Astrocyte (in vitro differentiated cells and primary cell): ENCODE measurements at places on chromosomes 6 and 20. TPM values are rescaled to one million over a fixed set of nuclear protein-coding genes. Genes with fewer than 3 reads are reported as not detected.

DNA sequence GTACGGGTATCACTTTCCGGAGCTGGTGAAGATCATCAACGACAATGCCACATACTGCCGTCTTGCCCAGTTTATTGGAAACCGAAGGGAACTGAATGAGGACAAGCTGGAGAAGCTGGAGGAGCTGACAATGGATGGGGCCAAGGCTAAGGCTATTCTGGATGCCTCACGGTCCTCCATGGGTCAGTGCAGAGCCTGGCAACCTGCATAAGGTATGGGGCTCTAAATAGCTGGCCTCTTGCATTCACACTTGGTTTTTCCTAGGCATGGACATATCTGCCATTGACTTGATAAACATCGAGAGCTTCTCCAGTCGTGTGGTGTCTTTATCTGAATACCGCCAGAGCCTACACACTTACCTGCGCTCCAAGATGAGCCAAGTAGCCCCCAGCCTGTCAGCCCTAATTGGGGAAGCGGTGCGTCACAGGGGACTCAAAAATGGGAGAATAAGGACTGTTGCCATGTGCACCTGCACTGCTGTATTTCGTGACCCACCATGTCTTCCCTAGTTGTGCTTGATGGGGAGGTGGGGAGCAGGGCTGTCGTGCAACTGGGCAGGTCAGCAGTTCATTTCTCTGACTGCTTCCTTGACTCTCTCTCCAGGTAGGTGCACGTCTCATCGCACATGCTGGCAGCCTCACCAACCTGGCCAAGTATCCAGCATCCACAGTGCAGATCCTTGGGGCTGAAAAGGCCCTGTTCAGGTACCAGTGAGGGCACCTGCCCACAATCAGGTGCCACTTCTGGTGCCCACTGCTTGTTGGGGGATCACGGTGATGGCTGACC, 3.1 kb downstream of the NOP56 start:
- no peak overlapping the region for H3K4me3 ChIP-seq
- no peak overlapping the region for H3K27ac ChIP-seq
- DNase-seq = no peak
- no peaks in the 10 kb centered on the region for H3K27me3 ChIP-seq
- H3K4me1 ChIP-seq = peaks cover 18% of the 10 kb centered on the region
- H3K36me3 ChIP-seq = peaks cover 54% of the 10 kb centered on the region

- no peak overlapping the region for H3K27ac ChIP-seq
- no peaks in the 10 kb centered on the region for H3K4me1 ChIP-seq
- no peaks in the 10 kb centered on the region for H3K36me3 ChIP-seq
Measured at GRCh38 chr6:34324738-34325444, 67.6 kb downstream of the NUDT3 start.

Gene TCF21
- 0.52 and 0.94 TPM in 2 replicates for total RNA-seq

Gene PGC
- total RNA-seq = not detected in 2 replicates

- no peaks in the 10 kb centered on the region for H3K36me3 ChIP-seq
- no peaks in the 10 kb centered on the region for H3K27me3 ChIP-seq
- H3K4me1 ChIP-seq = peaks cover 29% of the 10 kb centered on the region
Measured at GRCh38 chr6:17013701-17014100, 88.1 kb upstream of the STMND1 start.

- no peaks in the 10 kb centered on the region for H3K27me3 ChIP-seq
- H3K27ac ChIP-seq = no peak overlapping the region
- H3K4me1 ChIP-seq = no peaks in the 10 kb centered on the region
- no peaks in the 10 kb centered on the region for H3K36me3 ChIP-seq
- H3K4me3 ChIP-seq = no peak overlapping the region
Measured at GRCh38 chr6:80976336-80976735, 776.1 kb downstream of the TENT5A start.

DNA sequence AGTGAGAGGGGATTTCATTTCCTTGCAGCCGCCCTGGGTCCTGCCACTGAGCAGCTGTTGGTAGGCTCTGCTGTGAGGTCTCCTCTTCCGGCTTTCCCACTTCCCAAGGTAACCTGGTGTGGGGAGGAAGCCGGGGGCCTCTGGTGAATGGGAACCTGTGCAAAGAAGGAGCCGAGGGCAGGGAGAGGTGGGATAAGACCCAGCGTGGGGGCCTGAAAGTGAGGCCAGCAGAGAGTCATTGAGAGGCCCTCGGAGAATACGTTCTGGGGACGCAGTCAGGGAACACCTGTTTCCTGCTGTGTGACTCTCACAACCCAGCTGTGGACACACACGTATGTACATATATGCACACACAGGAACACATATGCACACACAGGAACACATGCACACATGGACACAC, 100.7 kb downstream of the CDH26 start:
- no peak overlapping the region for H3K4me3 ChIP-seq
- no peak overlapping the region for H3K27ac ChIP-seq

DNA sequence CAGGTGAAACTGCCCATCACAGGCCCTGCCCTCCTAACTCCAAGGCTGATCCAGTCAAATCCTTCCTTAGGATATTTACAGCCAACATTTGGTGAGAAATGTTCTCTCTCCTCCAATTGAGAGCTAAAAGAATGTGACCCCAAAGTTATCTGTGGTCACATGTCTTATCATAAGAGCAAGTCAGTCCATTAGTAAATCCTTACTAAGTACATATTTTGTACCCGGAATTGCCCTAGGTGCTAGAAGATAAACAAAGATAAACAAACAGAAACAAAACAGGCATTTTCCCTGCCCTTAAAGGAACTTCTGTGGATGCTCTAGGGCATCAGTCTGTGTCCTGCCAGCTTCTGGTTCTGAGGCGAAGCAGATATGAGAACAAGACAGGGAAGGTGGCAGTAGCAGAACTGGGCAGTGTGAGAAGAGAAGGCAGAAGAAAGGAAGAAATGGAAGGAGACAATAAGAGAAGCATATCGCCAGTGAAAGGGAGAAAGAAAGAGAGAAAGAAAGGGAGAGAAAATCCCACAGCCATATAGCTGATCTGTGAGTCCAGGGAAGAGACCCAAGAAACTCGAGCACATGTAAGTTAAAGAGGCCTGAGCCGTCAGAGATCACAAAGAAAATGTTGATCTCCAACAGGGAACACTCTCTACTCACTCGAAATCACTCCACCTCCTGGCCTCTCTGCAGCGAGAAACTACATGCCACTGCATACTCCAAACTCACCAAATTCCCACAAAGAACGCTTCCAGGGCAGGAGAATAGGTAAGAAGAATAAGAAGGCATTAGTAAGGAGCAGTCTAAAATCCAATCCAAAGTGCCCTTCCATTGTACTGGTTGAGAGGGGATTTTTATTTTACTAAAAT, 41.7 kb downstream of the CDK5RAP1 start:
- no peaks in the 10 kb centered on the region for H3K4me1 ChIP-seq
- no peak overlapping the region for H3K27ac ChIP-seq
- H3K36me3 ChIP-seq = peaks cover 19% of the 10 kb centered on the region
- H3K27me3 ChIP-seq = no peaks in the 10 kb centered on the region
- no peak for DNase-seq
- no peak overlapping the region for H3K4me3 ChIP-seq

Gene PSMF1
- 133 and 139 TPM in 2 replicates for total RNA-seq

DNA sequence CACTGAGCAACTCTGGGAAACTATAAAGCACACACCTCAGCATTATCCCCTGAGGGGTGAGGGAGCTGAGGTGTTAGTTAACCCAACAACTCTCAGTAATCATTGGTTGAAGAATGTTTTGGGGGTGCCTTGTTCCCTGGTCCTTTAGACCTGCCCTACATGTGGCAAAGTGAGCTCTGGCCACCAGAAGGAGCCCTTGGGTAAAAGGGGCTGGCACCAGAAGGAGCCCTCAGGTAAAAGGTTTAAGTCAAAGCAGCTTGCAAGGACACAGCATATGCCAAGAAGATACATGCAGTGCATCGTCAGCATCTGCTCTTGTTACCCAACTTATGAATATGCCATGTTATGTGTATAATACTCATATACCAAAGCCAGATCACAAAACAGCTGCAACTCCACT, 1081.7 kb downstream of the KIF16B start:
- no peak overlapping the region for H3K4me3 ChIP-seq
- no peaks in the 10 kb centered on the region for H3K4me1 ChIP-seq
- H3K27ac ChIP-seq = no peak overlapping the region
- no peaks in the 10 kb centered on the region for H3K27me3 ChIP-seq
- DNase-seq = no peak

DNA sequence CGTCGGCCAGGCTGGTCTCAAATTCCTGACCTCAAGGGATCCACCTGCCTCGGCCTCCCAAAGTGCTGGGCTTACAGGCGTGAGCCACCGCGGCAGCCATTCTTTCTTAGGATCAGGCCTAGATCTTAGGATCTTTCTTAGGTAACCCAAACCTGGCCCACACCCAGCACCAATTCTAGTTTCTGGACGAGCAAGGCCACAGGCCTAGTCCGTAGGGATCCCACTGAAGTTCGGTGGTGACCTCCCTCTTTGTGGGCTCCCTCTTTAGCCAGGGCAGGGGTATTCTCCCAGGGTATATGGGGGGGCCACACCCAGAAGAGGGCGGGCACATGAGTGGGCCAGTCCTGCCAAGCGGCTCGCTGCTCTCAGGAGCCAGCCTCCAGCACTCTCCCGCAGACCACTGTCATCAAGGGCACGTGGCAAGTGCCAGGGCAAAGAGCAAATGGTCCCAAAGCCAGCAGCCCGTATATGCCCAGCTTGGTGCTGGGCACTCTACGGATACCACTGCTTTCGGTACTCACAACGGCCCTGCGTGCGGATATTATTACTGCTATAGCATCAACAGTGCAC, 6.5 kb downstream of the PXDC1 start:
- peaks cover 54% of the 10 kb centered on the region for H3K4me1 ChIP-seq
- no peak overlapping the region for H3K27ac ChIP-seq
- DNase-seq = no peak

DNA sequence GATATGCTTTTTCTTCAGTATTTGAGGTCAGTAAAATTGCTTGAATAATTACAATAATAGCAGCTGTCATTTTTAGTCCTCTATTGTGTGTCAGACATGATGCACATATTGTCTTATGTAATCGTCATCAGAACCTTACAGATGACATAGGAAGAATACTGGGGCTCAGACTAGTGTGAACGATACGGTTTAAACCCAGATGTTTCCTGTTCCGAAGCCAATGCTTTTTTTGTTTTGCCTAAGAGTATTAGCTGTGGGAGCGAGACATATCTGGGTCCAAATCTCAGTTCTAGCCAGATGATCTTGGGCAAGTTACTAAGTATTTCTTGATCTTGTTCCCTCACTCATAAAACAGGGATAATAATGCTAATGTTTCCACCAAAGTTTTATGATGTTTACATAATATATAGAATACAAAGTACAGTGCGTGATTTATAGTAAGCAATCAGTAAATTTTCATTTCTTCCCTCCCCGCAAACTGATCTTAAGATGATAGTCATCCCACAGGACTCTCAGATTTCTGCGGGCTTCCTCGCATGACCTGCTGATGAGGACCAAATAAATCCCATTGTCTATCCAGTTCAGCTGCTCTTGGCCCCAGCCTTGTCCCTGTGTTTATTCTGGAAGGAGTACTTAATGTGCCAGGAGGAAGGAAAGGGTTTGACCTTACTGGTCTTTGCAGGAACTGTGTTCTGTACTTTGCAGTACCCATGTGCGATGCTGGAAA, 98.2 kb downstream of the CAP2 start:
- H3K36me3 ChIP-seq = no peaks in the 10 kb centered on the region
- H3K27ac ChIP-seq = no peak overlapping the region
- no peaks in the 10 kb centered on the region for H3K27me3 ChIP-seq
- no peak overlapping the region for H3K4me3 ChIP-seq
- H3K4me1 ChIP-seq = peaks cover 22% of the 10 kb centered on the region
- DNase-seq = no peak

- peak overlapping the region; percentile 93 for H3K27ac ChIP-seq
- peaks cover 91% of the 10 kb centered on the region for H3K4me1 ChIP-seq
- no peaks in the 10 kb centered on the region for H3K27me3 ChIP-seq
- DNase-seq = no peak
- peaks cover 8% of the 10 kb centered on the region for H3K36me3 ChIP-seq
Measured at GRCh38 chr20:45340951-45341350, 7.3 kb downstream of the SDC4 start.

Gene PHIP
- total RNA-seq = 24.9 and 29.6 TPM in 2 replicates

DNA sequence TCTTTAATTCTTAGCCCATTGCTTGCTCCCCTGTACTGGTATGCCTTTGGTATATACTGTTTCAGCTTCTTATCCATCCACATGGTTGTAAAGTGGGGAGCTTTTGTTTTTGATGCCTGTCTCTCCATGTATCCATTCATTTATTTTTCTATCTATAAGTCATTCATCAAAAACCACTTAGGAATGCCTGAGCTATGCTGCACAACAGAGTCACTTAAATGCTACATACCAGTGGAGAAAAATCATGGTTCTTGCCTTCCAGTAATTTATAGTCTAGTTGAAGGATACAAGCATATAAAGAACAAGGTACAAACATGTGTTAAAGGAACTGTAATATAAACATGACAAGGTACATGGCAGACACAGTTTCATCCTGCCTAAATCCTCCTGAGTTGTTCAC, 347.3 kb downstream of the NRN1 start:
- no peak overlapping the region for H3K4me3 ChIP-seq
- peak; percentile 35 for DNase-seq
- peaks cover 3% of the 10 kb centered on the region for H3K4me1 ChIP-seq

- H3K4me3 ChIP-seq = no peak overlapping the region
- DNase-seq = peak; percentile 1
- H3K4me1 ChIP-seq = no peaks in the 10 kb centered on the region
- no peaks in the 10 kb centered on the region for H3K27me3 ChIP-seq
- no peak overlapping the region for H3K27ac ChIP-seq
Measured at GRCh38 chr6:25922301-25922700, 8.2 kb downstream of the SLC17A2 start.

DNA sequence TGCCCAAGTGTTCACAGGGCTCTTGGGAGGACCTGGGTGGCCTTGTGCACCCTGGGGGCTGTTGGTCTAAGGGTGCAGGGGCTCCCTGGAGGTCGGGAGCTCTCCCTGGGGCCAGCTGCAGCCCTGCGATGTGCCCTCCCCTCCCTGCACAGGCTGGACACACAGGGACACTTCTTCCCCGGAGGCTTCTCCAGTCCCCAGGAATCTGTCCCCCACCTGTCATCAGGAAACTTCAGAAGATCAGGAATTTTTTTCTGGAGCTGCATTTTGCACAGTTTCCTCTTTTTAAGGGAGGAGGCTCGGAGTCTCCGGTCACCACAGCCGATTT, 66.9 kb upstream of the BHLHE23 start:
- DNase-seq = no peak
- no peak overlapping the region for H3K27ac ChIP-seq
- H3K4me3 ChIP-seq = no peak overlapping the region
- H3K4me1 ChIP-seq = peaks cover 3% of the 10 kb centered on the region
- H3K36me3 ChIP-seq = no peaks in the 10 kb centered on the region
- peaks cover 11% of the 10 kb centered on the region for H3K27me3 ChIP-seq
